ENCODE measurements at places on chromosomes 16 and 17.

- DNase-seq, result no peak
These were observed 41.0 kb upstream of the SREBF1 start for GRCh38 chr17:17877529-17878358.

GRCh38 chr17:2157675-2158395, 102.9 kb downstream of the HIC1 start:
- DNase-seq, result no peak

DNA sequence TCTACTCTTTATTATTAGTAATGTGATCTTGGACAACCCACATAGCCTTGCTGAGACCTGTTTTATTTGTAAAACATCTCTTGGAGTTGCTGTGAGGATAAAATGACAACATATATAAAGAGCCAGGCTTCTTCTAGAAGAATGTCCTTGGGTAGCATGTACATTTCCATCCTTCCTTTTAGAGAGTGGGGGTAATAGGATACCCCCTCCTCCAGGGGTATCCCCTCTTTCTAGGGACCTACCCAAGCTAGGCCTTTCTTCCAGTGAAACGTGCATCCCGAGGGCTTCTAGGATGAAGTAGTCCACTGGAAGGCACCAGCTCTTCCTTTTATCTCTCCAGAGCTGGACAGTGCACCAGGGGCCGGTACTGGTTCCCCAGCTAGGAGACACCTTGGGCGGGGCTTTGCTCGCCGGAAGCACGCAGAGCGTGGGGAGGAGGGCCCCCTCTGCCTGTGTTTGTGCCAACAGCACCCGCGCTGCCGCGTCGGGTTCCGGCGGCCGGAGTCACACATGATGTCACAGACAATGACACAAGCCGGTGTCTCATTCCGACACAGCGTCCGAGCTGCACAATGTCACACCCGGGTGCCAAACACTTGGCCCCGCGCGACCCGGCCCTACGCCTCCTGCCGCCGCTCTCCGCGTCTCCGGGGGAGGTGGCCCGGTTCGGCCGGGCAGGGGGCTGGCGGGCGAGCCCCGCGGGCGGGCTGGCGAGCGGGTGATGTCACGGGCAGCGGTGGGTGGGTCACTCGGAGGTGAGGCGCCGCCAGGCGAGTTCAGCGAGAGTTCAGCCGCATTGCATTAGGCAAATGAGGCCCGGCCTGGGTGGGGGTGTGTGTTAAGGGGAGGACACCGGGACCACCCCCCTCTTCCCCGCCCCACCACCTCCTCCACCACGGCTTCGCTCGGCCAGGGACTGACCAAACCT, 23.4 kb downstream of the GJD3 start:
- peak; percentile 98 for DNase-seq

GRCh38 chr16:55577887-55578286, 11.4 kb downstream of the CAPNS2 start:
- DNase-seq, result no peak

DNA sequence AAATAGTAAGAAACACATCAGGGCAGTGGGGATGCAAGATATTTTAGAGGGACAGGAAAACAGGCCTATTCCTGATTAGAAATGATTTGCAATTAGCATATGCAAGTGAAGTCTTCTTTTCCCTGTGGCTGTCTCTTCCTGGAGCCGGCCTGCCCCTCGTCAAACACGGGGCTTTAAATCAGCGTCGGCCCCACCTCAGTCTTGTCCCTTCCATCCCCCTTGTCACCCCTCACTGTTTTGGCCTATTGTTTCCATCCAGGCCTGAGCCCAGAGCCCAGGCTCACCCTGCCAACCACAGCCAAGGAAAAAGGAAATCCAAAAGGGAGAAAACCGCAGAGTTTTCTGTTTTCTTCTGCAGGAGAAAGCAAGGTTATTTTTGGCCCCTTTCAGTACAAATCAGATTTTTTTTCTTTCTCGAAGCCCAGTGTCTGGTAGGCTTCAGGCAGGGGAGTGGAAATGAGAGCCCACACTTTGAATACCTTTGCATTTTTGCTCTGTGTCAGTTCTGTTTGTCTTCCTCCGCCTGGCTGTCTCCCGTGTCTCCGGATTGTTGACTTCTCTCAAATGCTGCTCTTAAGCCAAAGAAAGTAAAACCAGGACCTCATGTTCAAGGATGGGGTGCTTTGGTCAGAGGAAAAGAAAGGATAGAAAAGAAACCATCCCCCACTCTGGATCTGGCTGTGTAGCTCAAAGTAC, 399.9 kb upstream of the CDH11 start:
- DNase-seq, result no peak

- no peak for DNase-seq
These were observed 15.1 kb downstream of the NOD2 start for GRCh38 chr16:50708373-50709060.

- DNase-seq, result no peak
These were observed 11.0 kb downstream of the MYCBPAP start for GRCh38 chr17:50519141-50519834.

GRCh38 chr16:58422809-58423208, 30.5 kb downstream of the GINS3 start:
- DNase-seq, result no peak

GRCh38 chr16:24652209-24652712, 77.2 kb upstream of the TNRC6A start:
- DNase-seq, result no peak

- DNase-seq, result no peak
These were observed 1.9 kb upstream of the MT1B start for GRCh38 chr16:56649820-56650219.

DNA sequence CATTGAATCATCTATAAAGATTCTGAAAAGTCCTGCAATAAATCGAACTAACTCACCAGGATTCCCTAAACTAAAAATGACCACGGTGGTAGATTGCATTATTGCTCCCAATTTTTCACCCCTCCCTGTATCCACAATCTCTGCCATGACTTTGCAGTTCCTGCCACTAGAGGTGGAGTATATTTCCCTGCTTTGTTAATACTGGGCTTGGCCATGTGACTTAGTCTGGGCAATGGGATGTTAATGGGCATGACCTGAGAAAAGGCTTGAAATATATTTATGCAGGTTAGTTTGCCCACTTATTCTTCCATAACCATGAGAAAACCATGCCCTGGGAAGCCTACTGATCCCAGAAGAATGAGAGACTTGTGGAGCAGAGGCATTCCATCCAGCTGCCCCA, 59.1 kb downstream of the NOG start:
- DNase-seq, result no peak

GRCh38 chr17:79024901-79025737, 1.1 kb downstream of the C1QTNF1 start:
- peak; percentile 85 for DNase-seq

GRCh38 chr17:73368085-73368631, 56.4 kb upstream of the CDC42EP4 start:
- DNase-seq, result no peak

Data from mesenteric fat pad (tissue), 1 donor.